ENCODE measurements at places on chromosomes 2 and 18.
A peak's percentile ranks its signal among the peaks of the same experiment; 100 is the strongest.

- DNase-seq = no peak
Observed at GRCh38 chr2:1366546-1367134, 46.6 kb upstream of the TPO start.

DNA sequence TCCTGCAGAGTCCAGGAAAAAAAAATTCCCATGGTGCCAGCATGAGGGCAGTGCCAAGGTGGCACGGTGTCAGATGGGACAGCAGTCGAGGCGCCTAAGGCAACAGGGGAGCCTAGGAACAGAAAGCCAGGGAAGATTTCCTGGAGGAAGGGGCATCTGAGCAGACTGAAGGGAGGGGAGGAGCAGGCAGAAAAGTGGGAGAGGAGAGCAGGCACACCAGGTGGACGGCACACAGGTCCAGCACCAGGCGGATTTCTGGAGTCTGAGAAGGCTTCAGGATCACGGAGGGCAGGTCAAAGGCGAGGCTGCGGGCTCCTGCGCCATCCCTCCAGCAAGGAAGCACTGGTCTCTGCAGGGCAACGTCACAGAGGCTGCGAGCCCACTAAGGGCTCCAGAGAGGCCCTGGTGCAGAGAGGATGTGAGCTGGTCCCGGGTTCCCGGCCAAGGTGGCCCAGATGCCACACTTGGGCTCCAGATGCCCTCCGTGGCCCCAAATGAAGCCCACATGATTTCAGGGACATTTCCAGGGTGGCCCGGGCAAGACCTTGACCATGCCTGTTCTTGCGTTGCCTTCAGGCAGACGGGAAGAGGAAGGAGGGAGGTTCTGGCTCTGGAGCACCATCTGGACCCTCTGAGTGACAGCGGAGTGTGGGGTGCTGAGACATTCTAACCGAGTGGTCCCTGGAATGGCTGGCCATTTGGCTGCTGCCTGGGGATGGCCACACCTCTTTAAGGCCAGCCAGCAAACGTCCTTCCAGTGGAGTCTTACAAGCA, 4.1 kb downstream of the HS6ST1 start:
- no peak for DNase-seq

GRCh38 chr18:79685281-79685680, 5.7 kb downstream of the CTDP1 start:
- no peak for DNase-seq

- DNase-seq = no peak
Observed at GRCh38 chr2:239261796-239262483, 138.9 kb downstream of the HDAC4 start.

- no peak for DNase-seq
Observed at GRCh38 chr2:236396818-236397350, 132.7 kb upstream of the ASB18 start.

GRCh38 chr2:636641-637405, 40.4 kb downstream of the TMEM18 start:
- DNase-seq = peak; percentile 64

DNA sequence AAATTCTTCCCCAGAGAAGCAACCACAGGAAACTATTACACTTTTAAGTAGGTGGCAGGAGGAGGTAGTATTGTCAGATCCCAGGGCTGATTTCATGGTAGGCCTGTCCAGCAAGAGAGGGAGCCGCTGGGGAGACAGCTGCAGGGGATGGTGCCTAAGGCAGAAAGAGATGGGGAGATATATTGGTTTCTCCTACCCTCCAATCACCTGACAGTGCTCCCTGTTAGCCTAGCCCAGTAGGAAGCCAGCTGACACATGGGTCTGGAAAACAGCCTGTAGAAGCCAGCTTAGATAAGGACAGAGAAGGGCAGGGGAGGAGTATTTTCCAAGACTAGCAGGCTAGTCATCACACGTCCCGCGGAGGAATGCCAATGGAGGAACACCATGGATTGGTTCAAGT, 8.2 kb upstream of the SPOPL start:
- no peak for DNase-seq

- no peak for DNase-seq
Observed at GRCh38 chr2:181183878-181184542, 203.6 kb downstream of the UBE2E3 start.

- no peak for DNase-seq
Observed at GRCh38 chr2:71631411-71631931, 178.1 kb downstream of the DYSF start.

GRCh38 chr18:23812546-23813440, 123.5 kb downstream of the LAMA3 start:
- no peak for DNase-seq

GRCh38 chr2:88671786-88672427, 19.6 kb upstream of the RPIA start:
- no peak for DNase-seq

GRCh38 chr18:76963936-76964335, 141.6 kb downstream of the ZNF236 start:
- no peak for DNase-seq

DNA sequence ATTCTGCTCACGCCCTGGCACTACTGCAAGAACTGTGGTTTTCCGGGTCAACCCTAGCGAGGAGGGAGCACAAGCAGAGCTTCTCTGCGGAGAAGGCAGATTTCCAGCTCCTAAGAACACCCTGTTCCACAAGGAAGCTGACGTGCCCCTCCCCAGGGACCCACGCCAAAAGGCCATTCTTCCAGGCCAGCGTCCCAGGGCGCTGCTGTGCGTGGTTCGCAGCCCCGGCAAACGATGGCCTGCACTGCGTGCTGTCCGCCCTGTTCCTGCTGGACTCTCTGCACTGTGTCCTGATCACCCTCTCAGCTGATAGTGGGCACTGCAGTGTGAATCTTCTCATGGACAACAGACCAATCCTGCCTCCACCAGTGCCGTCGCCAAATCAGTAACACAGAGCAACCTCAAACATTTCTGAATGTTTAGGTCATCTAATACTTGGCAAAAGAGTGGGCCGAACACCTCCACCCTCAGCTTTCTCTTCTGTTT, 49.1 kb downstream of the ADI1 start:
- DNase-seq = no peak
